ENCODE measurements at places on chromosomes 2 and 18.

DNA sequence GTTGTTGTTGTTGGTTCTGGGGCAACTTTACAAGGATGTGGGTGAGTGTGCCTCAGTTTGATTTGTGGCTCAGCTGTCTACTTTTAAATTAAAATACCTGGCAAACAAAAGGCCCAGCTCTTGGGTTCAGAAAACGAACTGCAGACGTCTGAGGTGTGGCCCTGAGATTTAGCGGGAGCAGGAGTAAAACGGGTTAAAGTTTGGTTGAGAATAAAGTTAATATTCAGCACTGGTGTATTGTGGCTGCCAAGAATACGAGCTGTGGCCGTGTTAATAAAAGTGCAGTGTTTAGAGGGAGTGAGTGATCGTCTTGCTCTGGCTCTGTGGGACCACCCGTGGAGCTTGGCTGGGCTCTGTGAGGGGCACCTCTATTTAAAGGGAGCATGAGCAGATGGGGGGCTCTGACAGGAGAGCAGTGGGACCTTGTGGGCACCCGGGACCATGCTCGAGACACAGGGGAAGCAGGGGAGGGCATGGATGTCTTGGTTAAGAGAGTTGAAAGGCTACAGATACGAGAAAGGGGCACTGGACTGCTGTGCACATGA, 80.3 kb downstream of the VAPA start:
- DNase-seq = no peak

- no peak for DNase-seq
Observed at GRCh38 chr18:9519399-9519798, 44.1 kb downstream of the RALBP1 start.

DNA sequence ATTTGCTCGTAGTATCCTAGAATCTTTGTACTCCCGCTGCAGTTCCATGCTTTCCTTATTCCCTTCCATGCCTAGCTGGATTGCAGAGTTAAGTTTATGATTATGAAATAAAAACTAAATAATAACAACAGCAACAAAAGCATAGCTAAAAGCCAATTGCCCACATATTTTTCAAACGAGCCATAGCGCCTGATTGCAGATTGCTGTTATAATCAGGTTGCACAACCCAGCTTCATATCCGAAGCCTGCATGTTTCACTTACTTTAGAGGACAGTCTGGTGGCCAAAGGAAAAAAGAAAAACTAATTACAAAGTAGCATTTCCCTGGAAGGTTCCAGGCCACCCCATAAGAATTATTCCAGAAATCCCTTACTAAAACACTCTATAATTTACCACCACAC, 31.9 kb upstream of the PNO1 start:
- DNase-seq = no peak

- DNase-seq = peak; percentile 60
Observed at GRCh38 chr2:37886745-37887144, 38.3 kb upstream of the RMDN2 start.

DNA sequence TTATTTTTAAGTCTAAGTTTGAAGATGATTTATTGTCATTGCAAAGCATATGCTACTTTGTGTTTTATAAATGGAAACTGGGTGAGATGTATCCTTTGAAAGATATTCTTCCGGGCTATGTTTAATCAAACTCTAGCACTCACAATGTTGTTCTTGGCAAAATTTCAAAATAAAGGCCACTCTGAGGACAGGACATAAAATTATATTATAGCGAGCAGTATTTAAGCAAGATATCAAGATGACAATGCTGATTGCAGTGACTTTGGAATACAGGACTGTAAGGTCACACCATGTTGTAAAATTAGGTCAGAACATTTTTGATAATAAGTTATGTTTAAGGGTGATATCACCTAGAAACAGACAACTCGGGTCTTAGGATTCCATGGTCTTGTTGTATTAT, 14.2 kb downstream of the RPRM start:
- DNase-seq = no peak

GRCh38 chr2:60840880-60841279, 40.5 kb upstream of the REL start:
- DNase-seq = no peak

GRCh38 chr2:104092886-104093285, 761.0 kb upstream of the POU3F3 start:
- DNase-seq = no peak

DNA sequence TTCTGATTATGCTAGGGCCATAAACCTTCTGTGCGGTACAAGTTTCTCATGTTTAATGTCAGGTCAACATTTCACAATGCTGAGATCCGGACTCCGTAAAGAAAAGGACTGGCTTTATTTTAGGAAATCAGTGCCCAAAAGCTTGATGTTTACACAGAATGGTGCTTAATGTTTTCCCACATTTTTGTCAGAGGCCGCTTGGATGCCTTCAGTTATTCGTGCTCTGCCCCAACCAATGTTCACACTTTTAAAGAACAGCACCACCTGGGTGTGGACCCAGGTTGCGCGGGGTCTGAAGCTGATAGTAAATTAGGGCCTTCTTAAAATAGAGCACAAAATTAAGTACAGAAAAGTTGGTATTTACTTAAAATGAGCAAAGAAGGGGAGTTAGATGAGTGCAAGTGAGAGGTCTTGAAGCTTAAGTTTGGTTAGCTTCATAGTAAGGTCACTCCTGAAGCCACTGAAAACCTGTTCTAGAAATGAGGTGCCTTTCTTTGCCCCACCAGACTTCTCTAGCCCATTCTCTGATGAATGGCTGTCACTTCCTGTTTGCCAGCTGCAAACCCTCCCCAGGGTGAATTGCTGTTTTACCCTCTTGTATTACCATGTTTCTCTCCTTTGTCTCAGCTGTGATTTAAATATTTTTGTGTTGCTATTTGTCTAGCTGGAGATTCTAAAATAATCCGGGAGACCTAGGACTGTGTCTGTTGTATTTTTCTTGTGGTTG, 20.5 kb downstream of the SLC3A1 start:
- DNase-seq = no peak

- DNase-seq = no peak
Observed at GRCh38 chr2:224426656-224427055, 24.7 kb upstream of the FAM124B start.

GRCh38 chr18:23825978-23826405, 136.7 kb downstream of the LAMA3 start:
- peak; percentile 35 for DNase-seq

DNA sequence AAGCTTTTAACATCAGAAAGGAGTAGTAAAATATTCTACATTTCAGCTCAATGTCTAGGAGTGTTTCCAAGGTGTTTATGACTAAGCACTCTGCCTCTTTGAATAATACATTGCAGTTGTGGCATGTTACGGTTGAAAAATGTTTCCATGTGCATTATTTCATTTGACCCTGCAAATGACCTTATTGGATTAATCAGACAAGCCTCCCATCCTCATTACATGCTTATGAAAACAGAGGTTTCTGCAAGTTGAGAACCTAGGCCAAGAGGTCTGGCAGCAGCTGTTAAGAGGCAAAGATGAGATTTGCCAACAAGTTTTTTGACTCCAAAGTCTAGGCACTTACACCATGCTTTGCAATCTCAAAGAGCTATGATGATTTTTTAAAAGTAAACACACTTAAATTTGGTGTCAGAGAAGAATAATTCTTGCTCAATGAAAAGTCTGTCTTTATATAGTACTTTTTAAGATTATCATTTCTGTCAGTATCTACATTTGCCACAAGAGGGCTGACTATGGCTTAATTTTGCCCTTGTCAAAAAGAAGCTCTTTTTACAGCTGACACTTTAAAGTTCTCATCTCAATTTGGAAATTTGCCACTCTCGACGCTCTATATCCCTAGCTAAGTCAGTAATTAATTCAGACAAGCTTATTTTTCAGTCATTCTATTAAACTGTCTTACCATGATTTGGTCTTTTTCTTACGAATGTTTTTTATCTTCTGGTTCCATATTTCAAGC, 260.6 kb downstream of the PAX3 start:
- DNase-seq = peak; percentile 74

- DNase-seq = no peak
Observed at GRCh38 chr2:159209341-159210306, 76.9 kb downstream of the WDSUB1 start.

- DNase-seq = no peak
Observed at GRCh38 chr2:237280939-237281338, 133.0 kb downstream of the COL6A3 start.

- DNase-seq = peak; percentile 5
Observed at GRCh38 chr2:18856765-18857164, 267.4 kb upstream of the NT5C1B start.

GRCh38 chr2:221590861-221591365, 18.8 kb upstream of the EPHA4 start:
- no peak for DNase-seq

DNA sequence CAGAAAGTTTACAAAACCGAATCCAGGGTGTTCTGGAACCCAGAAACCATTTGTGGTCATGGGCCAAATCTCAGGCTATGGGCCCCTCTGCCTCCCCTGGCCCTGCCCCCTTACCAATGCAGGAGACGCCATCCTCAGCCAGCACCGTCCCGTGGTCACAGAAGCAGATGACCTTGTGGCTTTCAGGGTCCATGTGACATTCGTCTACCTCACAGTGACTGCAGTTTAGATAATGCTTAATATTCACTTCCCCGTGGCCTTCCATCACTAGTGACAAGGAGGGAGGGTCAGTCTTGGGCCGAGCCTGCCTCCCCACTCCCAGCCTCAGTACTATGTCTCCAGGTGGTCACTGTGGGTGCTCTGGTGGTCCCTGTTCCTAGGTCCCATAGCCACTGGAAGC, 111.6 kb downstream of the CLIP4 start:
- DNase-seq = no peak

GRCh38 chr2:175627405-175627804, 374.7 kb downstream of the LNPK start:
- DNase-seq = no peak

GRCh38 chr18:34397286-34397896, 172.7 kb upstream of the NOL4 start:
- no peak for DNase-seq

DNA sequence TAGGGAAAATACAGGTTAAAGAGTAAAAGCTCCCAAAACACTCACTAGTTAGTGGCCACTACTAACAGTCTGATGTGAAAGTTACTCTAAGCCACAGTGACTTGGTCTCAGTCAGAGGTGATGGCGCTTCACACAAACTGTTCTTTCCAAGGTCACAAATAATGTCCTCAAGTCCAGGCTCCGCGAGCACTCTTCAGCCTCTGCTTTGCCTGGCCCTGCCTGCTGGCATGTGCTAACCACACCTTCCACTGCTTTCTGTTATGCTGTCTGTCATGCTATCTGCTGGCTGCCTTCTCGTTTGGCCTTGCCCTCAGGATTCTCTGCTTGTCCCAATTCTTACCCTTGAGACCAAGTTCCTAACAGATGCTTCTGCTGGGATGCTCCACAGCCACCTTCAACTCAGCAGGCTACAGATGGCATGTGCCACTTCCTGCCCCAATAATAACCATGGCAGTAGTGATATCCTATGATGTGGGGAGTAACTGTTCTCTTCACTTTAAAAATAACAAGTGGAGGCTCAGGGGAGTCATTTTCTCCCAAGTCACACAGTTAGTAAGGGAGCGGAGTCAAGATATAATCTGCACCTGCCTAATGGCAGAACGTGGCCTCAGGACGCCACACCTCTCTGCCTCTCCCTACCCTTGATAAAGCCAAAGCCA, 75.7 kb downstream of the ZAP70 start:
- DNase-seq = no peak

DNA sequence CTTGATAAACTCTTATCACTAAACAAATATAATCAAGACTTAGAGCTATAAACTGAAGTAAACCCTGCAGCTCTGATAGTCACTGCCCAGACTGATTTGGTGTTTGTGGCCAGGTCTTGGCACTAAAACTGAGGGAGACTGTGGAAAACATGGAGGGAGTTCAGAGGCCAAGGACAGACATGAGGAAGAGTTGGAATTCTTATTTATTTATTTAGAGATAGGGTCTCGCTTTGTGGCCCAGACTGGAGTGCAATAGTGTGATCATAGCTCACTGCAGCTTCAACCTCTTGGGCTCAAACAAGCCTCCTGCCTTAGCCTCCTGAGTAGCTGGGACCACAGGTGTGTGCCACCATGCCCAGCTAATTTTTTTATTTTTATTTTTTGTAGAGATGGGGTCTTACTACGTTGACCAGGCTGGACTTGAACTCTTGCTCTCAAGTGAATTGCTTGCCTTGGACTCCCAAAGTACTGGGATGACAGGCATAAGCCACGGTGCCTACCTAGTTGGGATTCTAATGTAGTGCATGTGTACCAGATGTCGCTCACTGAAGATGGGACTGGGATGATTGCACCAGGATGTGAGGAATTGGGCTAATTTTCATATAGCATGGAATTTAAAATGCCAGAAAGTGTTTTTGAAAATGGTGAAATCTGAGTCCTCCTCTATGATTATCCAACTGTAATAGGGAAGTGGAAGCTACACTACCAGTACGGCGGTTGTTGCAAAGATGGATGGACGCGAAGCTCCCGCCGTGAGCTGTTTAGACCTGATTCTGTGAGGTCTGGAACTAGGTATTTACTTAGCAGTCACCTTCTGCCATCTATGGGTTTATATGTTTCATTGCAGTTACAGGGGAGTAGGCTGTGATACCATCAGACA, 52.7 kb upstream of the CTLA4 start:
- DNase-seq = peak; percentile 86

DNA sequence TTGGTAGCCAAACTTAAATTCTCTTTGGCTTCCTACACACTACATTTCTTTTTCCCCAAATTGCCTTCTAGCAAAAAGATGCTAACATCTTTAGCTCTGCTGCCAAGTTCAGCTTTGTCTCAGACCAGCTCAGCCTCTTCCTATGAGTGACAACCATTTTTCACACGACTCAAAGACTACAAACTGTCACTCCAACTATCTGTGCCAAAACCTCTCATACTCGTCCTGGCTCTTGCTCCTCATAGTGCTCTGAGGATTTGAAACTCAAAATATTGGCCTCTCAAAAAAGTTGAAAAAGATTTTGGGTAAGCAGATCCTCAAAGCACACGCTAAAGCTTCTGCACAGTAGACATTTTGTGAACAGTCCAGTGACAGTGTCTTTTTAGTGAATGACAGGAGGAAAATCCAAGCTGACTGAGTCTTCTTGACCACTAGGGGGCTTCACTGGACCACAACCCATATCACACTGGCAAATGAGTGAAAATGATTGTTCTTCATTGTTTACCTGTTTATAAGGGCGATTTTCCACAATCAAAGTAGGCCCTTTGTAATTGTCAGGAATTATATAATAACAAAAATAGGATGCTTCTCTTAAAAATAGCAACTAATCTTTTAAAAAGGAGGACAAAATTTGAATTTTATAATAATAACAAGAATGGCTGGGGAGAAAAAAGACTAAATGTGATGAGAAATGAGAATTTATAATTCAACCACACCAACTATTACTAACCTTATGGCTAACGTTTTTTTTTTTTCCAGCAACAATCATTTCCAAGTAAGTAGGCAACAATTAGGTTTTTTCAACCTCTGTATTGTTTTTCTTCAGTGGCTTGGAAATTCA, 85.5 kb upstream of the PGAP1 start:
- peak; percentile 58 for DNase-seq

- no peak for DNase-seq
Observed at GRCh38 chr2:69292256-69292655, 94.8 kb downstream of the GFPT1 start.

DNA sequence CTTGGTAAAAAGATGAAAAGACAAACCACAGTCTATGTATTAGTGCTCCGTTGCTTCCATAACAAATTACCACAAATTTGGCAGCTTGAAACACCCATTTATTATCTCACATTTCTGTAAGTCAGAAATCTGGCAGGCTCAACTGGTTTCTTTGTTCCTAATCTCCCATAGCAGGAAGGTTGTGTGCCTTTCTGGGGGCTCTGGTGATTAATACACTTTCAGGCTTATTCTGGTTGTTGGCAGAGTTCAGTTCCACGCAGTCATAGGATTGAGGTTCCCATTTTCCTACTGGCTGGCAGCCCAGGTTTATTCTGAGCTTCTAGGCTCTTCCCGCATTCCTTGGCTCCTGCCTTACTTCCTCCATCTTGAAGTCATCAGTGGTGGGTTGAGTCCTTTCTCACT, 189.3 kb downstream of the ANAPC1 start:
- peak; percentile 83 for DNase-seq

- DNase-seq = no peak
Observed at GRCh38 chr2:187477051-187477450, 29.0 kb upstream of the CALCRL start.
